ENCODE measurements at places on chromosomes 1 and 21.

- DNase-seq = no peak
Measured at GRCh38 chr1:10677491-10678391, 118.7 kb downstream of the CASZ1 start.

DNA sequence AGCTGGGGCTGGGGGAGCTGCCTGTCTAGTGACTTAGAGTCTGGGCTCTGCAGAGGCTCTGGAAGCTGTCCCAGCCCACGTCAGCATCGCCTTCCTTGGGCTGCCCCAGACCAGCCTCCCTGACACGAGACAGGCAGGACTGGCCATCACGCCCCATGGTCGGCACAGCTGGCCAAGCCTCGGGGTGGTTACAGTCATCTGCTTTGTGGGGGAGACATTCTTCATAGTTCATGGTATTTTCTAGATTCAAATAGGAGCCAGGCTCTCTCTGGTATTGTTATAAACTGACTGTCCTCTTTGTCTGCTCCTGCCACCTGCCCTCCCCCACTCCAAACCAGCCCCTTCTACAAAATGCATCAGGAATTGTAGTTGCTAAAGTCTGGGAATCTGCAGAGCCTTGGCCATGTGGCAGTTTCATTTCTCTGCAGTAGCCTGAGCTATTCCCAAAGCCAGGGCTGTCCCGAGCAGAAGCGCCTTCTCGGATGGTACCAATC lies 29.4 kb downstream of the OLFML2B start:
- no peak for DNase-seq

DNA sequence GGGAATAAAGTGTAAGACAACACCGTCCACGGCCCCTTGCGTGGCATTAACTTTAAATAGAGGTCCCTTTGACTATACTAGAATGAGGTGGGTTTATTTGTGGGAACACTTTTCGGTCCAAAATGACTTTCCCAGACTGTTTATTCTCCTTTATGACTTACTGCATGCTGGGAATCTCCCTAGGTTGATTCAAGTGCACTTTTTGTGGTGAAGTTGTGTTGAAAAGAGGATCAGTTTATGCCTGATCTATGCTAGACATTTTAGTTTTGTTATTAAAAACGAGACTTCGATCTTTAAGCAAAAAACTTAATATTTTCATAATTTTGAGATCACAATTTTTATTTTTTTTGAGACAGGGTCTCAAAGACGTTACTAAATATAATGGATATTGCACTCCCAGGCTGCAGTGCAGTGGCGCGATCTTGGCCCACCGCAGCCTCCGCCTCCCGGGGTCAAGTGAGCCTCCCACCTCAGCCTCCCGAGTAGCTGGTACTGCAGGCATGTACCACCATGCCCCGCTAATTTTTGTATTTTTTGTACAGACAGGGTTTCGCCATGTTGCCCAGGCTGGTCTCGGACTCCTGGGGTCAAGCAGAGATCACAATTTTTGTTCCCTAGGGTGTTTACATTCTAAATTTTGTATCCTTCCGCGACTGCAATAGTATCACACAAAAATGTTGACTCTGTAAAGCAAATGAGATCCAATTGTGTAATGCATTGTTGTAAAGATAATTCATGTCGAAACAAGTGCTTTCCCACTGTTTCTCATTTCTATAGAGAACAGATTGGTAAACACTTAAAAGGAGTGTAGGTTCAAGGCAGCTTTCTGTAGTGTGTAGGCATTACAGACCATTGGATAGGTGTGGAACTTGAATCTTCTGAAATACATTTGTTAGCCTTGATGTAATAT lies 1.6 kb downstream of the CDC42 start:
- DNase-seq = no peak

DNA sequence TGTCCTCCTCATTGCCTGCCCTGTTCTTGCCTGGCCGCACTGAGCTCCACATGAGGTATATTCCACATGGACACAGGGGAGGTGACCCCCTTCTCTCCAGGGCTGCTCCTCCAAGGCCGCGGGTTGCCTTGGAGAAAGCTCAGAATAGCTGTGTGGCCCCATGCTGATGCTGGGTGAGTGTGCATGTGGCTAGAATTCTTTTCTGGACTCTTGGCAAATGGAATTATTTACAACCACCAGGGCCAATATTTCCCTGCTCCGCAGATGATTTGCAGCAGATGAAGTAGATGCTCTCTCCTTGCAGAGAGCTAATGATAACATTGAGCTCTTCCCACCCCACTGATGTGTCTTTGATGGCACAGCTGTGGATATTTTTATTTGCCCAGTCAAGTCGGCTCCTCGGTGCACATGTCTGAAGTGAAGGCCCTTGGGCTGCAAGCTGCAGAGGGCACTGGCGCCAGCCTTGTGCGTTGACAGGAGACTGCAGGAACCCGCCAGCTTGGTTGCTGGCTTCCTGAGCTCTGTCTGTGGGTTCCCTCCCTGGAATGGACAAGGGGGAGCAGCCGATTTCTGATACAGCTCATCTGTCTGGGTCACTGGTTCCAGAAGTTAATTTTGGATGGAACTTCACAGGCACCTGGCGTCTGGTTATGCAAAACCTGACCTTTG lies 404.7 kb upstream of the VAMP3 start:
- no peak for DNase-seq

DNA sequence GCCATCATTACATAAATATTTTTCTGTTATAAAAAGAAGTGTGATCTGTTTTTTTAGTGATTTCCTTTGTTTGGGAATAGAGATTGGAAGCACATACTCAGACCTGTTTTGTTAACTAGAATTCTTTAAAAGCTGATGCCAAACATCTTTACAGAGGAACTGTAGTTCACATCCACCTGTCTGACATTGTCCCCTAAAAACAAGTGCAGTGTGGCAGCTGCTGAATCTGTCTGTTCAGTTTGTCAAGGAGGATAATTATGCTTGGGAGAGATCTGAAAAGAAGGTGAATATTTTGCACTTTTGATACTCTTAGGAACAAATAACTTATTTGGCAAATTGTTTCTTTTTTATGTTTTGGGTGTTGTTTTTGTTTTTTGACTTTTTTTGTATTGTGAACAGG lies 13.6 kb downstream of the AGMAT start:
- DNase-seq = no peak

DNA sequence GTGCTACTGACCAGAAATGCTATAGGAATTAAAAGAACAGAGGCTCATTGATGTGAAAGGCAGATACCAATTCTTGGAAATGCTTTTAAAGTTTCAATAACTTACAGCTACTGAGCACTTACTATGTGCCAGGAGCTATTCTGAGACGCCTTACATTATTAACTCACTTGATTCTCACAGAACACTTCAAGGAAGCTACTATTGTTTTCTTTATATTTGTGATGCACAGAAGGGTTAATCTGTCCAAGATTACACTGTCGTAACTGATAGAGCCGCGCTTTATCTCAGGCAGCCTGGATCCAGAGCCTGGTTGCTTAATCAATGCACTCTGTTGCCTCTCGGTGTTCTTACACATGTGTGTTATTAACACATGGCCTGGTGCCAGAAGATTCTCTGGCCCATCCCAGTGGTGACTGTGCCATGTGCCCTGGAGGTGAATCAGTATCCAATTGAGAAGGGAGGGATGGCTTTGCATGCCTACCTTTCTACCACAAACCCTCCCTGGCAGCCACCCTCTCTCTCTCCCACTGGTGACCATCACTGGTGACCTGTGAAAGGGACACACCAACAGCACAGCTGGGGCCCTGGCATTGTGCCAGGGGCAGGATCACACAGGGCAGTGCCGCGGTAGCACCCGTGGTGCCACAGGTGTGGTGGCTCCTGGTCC lies 8.8 kb downstream of the FMO1 start:
- no peak for DNase-seq

DNA sequence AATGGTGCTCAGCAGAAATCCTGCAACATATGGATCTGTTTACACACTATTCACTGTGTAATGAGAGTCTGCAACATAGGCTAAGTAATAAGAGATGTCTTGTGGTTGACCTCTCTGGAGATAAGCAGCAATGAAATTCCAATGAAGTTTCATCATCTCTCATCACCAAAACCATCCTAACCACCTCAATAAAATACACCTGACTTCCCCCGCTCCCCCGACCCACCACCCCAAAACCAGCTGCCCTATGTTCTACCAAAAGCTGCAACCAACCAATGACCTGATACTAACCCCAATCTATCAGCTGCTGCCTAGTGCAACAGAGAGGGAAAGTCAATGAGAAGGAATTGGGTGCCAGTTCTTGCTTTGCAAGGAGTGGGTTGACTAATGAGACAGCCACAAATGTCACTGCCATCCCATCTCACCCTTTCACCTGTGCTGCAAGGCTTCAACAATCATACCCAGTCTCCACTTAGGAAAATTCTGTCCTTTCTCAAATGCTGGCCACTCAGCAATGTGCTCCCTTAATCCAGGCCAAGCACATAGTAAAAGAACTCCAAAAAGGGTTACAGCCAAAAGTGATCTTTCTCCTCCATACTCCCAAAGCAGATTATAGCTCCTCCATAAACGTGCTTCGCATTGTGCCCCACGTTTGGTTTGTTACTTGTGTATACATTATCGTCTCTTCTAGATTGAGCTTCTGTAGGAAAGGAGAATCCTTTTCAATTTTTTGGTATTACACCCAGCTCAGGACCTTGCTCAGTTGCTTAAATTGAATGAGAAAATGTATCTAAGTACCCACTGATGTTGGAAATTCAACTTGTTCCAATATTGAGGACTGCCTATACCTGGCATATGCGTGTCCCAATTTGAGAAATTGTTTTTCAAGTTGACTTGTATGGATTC lies 29.0 kb downstream of the MRPL39 start:
- DNase-seq = no peak

GRCh38 chr1:185050823-185051451 lies 5.6 kb downstream of the RNF2 start:
- no peak for DNase-seq

DNA sequence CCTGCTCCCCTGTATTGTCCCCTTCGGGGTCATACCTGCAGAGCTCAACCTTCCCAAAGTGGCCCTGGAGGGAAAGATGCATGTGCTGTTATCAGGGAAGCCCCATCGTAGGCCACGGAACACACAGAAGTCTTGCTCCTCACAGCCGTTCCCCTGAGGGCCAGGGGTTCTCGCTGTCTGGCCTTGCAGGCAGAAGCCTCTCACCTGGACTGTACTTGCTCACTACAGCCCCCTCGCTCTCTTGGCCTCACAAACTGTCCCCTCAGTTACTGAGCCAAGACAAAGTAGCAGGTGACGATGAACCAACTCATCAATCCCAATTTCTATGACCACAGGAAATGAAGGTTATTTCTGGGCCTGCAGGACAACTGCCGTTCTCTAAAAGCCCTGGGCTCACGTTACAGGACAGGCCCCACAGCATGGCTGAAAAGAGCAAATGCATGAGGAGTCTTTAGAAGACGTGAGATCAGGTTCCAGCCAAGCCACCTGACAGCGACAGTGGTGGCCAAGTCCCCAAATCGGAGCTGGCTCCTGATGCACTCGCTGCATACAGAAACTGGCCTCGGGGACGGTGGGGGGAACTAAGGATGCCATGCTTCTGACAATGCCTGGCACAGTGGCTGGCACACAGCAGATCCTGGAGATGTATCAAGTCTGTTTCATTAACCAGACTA lies 95.0 kb downstream of the RAVER2 start:
- DNase-seq = no peak

DNA sequence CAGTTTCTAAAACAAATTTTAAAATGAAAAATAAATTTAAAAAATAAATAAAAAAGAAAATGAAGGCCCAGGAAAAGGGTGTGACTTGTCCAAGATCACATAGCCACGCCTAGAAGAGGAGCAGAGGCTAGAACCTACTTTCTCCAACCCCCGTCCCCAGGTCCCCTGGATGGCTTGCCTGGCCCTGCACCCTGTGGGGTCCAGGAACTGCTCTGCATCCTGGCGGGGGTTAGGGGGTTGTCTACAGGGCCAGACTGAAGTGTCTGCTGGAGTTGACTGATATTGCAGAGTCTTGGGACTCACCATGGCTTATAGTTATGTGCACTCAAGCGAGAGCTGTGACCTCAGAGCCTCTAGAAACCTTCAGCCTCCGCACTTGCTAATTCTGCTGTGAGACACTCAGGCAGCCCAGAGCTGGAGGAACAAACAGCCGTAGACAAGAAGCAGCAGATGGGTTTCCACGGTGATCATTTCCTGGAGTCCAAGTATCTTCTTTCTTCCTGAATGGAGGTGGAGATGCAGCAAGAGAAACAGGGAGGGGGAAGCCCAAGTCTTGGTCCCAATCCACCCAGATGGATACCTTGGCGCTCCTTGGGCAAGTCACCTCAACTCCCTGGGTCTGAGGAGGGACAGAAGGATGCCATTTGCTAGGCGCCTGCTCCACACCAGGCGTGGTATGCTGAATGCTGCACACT lies 5.2 kb upstream of the EXTL1 start:
- DNase-seq = no peak

DNA sequence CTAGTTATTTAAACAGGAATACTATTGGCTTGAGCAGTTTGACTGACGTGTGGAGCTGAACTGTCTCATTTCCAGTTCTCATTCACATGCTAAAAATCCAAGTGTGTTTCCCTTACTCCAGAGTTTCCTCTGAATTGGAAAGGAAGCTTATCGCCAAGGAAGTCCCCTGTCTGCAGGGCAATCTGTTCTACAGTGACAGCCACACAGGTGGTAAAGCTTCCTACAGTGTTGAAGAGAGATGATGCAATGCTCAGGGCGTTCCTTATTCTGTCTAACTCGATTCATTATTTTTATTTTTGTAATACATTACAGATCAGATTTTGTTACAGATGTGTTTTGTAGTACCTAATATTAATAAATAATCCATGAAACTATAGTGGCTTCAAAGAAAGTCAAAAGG lies 41.3 kb downstream of the ADAMTS5 start:
- no peak for DNase-seq

DNA sequence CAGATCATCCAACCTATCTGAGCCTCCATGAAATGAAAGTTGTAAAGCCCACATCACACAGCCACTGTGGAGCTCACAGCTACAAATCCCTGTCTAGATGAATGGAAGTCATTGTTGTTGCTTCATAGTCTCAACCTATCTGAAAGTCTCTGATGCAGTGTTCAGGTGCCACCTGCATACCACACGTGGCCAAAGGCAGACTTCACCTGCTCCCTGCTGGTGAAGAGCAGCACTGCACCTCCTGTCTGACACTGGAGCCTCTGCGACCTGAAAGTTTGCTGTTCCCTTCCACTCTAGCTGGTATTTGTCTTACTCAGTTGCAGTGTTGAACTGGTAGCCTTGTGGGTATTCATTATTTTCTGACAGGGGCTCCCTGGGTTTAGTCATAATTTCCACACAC lies 18.4 kb downstream of the LORICRIN start:
- DNase-seq = no peak

GRCh38 chr1:66175581-66175980 lies 358.4 kb upstream of the SGIP1 start:
- no peak for DNase-seq

DNA sequence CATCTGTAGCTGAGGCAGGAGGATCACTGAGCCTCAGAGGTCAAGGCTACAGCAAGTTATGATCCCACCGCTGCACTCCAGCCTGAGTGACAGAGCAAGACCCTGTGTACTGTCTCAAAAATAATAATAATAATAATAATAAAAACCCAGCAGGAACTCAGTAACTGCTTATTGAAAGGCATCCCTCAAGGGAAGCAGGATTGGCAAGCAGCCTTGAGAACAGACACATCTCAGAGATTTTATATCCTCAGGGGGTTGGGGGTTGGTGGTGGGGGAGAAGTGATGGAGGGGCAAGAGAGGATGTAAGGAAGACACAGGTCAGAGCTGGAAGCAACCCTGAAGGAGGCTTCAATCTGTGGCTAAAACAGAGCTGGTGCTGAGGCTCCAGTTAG lies 29.6 kb downstream of the GNB1 start:
- DNase-seq = no peak
